ENCODE measurements at places on chromosomes 4 and X.

- DNase-seq, result no peak
Measured at GRCh38 chr4:498328-498904, 540 bp downstream of the ZNF721 start.

- DNase-seq, result no peak
Measured at GRCh38 chr4:27763830-27764525, 903.3 kb downstream of the STIM2 start.

- DNase-seq, result no peak
Measured at GRCh38 chrX:106894978-106895452, 8.1 kb downstream of the RIPPLY1 start.

DNA sequence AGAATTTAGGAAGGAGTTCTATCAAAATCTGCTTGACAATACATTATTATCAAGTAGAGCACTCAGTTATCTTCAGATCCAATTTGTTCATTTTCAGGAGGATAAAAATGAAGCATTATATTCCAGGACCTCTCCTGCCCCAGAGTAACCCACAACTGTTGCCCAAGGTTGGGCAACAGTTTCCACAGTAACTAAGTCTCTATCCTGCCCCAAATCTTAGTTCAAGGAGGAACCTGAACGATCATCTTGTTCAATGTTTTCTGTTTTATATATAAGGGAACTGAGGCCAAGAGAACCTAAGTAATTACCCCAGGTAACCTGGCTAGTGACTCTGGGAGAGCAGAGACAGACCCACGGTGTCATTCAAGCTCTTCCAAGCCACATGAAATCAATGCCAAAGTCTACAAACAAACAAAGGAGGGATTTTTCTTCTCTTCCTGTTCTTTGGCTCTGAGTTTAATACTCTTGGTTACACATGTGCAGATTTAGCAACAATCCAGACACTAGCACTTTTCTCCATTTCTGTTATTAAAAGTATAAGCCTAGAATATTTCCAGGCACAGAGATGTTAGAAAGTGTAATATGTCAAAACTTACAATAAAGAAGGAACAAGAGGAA lies 105.6 kb downstream of the C4orf51 start:
- DNase-seq, result no peak

DNA sequence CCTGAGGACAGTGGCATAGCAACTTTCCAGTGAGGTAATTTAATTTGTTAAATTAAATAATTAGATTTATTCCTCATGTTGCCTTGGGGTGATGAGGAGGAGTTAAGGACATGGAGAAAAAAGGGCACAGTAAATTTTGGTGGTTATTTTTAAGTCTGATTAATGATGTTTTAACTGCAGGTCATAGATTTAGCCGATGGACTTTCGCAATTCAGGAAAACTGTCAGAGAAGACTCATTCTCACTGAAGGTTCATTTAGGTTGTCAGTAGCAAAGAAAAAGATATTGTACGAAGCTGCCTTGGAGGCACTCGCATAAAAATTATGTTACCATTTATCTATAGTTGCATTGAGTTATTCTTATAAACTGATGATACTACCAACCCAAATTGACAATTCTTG lies 164.2 kb upstream of the PITX2 start:
- no peak for DNase-seq

DNA sequence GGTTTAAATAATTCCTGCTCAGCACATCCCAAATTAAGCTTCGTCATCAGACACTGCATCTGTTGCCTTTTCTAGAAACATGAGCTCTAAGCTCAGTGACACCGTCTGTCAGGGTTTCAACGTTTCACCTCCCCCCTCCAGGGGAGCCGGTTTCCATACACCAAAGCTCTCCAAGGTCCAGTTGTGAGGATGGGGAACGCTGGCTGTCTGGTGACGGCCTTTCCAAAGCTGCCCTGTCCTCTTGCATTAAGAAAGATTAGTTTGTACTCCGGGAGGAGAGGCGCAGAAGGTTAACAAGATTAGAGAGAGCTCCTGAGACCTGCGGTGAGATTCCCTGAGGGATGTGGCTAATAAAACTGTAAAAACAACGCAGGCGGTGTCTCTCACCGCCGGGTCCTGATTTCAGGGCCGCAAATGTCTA lies 43.2 kb downstream of the ASMT start:
- DNase-seq, result no peak

DNA sequence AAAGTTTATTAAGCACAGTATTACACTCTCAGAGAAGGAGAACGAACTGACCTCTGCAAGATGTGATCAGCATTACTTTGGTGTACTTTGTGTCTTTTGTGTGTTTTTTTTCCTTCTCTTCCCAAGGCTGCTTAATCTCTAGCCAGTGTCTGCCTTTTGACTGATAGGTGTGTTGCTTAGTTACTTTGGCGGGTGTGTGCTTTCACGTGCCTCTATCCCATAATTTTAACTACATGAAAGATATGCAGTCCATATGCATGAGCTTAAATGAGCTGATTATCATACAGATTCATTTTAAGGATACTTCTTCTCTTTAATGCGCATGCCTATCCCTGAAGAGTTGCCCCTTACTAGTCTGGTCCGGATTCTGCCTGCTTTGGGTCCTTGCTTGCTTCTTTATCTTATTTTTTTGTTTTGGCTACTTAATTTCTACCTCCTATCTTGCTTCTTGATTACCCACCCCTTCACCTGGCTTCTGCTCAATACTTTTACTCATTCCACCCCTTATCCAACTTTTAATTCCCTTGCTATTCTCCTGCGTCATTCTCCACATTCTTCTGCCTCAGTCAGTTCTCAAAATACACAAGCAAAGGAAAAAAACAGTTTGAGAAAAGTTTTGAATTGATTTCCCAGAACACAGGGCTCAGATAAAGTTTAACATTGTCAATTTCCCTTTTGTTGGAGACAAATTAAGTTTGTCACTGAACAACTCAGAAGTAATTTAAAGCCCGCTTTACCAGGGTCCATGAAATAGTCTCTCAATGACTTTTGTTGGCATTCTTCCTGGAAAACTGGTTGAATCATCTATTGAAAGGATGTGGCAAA lies 182.0 kb downstream of the TENT5D start:
- DNase-seq, result no peak

GRCh38 chr4:40314951-40315350 lies 20.2 kb upstream of the CHRNA9 start:
- DNase-seq, result no peak

DNA sequence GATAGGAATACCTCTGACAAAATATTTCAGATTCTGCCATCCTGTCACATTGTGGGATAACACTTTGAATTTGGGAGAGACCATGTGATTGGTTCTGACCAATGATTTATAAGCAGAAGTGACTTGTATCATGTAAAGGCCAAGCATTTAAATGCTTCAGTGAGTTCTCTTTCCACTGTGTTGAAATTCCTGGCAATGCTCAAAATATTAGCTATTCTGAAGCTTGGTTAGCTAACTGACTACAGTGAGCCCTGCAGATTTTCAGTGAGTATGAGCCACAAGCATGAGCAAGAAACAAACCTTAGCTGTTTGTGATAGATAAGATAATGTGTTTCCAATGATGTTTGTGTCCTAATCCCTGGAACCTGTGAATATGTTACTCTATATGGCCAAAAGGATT lies 562.8 kb upstream of the AADAT start:
- DNase-seq, result no peak

- DNase-seq, result no peak
Measured at GRCh38 chr4:98612318-98613250, 45.8 kb downstream of the TSPAN5 start.

- DNase-seq, result no peak
Measured at GRCh38 chrX:65300104-65300809, 234.3 kb downstream of the LAS1L start.

DNA sequence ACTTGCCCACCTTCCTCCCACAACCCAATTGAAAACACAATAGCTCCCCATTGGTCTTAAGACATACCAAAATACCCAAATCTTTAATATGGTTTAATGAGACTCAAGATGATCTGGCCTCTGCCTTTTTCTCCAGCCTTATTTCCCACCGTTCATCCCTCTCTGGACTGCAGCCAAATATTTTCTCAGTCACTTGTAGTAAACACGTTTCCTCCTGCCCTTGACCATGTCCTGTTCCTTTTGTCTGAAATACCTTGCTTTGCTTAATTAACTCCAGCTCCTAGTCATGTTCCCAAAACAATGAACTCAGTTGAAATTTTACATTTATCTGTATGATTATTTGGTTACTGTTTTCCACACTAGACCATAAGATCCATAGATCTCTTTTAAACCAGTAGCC lies 8.4 kb upstream of the NUP54 start:
- no peak for DNase-seq

DNA sequence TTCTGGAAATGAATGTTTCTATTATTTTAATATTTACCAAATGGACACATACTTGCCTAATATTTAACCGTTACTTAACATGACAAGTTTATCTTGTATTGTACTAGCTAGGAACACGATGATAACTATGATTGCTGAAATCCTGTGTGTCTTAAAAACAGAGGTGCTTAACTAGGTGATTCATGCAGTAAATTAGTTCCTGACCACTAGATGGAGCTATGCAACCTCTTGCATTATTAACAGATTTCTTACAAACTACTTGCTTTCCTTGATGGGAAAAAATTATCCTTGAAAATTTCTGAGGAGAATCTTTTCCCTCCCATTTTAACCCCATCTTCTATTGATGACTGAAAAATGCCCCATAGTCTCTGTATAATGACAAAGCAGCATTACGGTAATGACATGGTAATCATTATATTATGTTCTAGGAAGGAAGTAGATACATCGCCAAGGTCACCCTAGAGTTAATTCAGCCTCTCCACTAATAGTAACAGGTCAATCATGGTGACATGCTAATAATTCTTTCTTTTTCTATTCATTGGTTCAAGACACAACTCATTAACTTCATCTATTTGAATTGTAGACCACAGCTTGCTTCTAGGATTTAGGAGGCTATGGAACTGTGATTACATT lies 844.2 kb downstream of the RAPGEF2 start:
- DNase-seq, result no peak

- no peak for DNase-seq
Measured at GRCh38 chr4:90227177-90227576, 100.0 kb downstream of the CCSER1 start.

DNA sequence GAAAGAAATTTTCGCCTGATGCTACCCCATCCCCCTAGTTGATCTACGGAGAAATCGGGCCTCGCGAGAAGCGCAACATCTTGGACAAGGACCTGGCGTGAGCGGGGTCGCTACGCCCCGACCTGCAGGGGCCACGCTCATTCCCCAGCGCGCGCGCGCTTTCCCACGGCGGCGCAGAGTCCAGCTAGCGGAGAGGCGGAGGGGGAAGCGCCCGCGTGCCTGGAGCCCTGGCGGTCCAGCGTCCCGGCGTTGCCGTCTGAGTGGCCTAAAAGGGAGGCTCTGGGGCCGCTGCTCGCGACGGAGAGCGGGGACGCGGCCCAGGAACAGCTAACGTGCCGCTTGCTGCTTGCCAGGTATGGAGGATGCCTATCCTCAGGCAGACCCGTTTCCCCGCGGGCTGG lies 6.0 kb upstream of the SOX3 start:
- no peak for DNase-seq

- DNase-seq, result peak; percentile 7
Measured at GRCh38 chr4:152063621-152064240, 302.9 kb upstream of the GATB start.

DNA sequence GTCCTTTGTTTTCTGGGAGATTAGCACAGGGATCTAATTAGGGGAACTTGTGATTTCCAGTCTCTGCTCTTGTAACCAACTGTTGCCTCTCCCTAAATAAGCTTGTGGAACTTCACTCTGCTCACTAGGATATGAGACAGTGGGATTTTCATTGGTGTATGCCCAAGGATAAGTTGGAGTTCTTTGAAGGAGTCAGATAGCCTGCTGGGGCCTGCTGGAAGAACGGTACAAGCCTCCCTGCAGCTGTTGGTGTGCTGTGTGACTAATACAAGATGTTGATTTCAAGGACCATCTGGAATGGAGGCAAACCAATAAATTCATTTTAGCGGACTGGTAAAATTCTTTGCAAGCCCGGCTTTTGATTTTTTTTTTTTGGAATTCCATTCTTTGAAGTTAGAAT lies 167.0 kb downstream of the AASDH start:
- DNase-seq, result no peak

GRCh38 chr4:151105454-151106032 lies 6.1 kb downstream of the RPS3A start:
- no peak for DNase-seq

- no peak for DNase-seq
Measured at GRCh38 chr4:40952217-40952616, 202.5 kb downstream of the NSUN7 start.

DNA sequence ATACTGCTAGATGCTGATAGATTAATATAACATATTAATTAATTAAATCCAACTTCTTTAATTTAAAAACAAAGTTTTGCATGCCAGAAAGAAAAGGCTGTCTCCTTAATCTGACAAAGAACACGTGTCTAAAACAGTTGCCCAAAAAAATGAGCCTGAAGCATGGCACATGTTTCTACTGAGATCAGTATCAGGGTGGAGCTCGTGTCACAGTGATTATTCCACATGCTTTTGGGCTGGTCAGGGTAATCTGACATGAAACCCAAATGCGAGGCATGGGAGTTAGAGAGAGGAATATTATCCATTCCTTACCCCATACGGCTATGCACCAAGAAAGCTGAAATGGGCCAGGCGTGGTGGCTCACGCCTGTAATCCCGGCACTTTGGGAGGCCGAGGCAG lies 79.4 kb upstream of the ADRA2C start:
- DNase-seq, result no peak

DNA sequence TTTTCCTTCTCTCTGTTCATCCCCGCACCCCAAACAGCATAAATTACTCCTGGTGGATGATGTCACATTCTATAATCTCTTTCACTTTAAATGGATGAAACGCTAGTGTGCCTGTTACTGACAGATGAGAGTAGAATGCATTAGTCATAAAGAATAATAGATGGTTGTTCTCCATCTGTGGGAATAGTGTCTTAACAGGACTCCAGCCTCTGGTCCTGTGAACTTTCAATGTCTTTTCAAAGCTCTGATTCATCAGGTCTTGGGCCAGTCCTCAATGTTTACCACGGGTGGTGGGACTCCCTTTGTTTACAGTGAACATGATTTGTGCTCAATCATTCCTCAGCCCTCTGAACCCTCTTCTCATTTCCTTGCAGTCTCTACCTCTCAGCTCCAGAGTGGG lies 182.6 kb downstream of the GABRB1 start:
- DNase-seq, result no peak

DNA sequence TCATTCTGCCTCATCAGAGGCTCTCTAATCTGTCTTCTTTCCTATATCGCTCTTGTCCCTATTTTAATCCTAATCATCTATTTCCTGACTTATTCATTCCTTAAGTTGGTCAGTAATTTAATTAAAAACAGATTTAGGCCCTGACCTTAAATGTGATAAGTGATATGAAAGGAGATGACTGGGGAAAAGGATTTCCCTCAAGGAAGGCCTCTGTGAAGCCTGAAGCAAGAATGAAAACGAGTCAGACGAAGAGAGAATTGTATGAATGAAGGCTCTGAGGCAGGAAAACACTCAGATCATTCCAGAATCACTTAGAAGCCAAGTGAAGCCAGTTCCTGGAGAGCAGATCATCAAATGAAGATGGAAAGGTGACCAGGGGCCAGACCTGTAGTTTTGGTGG lies 22.1 kb downstream of the PKD2 start:
- DNase-seq, result no peak

DNA sequence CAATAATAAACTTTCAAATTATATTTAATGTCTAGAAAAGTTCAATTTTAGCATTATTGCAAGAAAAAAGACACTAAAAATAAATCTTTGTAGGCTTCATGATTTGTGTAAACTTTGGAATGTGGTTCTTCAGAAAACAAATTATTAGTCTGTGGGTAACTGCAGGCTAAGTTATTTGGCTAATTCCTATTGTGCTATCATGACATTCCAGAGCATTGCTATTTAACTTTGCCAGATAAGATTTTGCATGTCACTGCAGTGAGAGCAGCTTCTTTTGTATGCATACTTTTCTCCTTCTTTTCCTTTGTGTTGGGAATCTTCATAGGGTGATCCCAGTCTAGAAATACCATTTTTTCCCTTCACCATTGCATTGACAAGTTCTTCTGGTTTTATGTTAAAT lies 130.0 kb downstream of the AWAT2 start:
- DNase-seq, result no peak
